ENCODE measurements at places on chromosomes 3 and 15.
A peak's percentile ranks its signal among the peaks of the same experiment; 100 is the strongest.

GRCh38 chr3:111069974-111070771, 1.4 kb upstream of the NECTIN3 start:
- DNase-seq: no peak

- DNase-seq: no peak
Observed at GRCh38 chr3:179949869-179950268, 86.9 kb downstream of the PEX5L start.

DNA sequence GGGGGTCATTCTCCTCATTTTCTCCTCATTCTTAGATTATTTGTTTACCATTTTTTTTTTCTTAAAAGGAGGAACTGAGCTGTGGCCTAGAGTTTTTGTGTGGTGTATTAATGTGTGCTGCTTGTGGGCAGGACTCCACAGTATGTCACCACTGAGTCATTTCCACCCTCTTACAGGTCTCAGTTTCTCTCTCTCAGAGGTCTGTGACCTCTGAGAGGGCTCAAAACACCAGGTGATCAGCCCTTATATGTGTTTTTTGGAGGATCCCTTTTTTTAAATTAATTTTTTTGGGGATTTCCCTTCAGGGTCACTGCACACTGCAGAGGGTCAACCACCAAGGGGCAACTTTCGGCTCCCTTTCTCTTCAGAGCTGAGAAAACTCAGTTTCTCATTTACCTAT, 166.4 kb downstream of the SUCNR1 start:
- DNase-seq: no peak

GRCh38 chr3:45426161-45426560, 37.8 kb downstream of the LARS2 start:
- DNase-seq: no peak

- DNase-seq: no peak
Observed at GRCh38 chr15:58931987-58932588, 1.4 kb downstream of the SLTM start.

- DNase-seq: no peak
Observed at GRCh38 chr15:24683736-24684135, 8.2 kb downstream of the NPAP1 start.

- DNase-seq: no peak
Observed at GRCh38 chr3:190197346-190197763, 76.7 kb upstream of the P3H2 start.

GRCh38 chr15:77901251-77901881, 176.1 kb downstream of the TBC1D2B start:
- DNase-seq: no peak

GRCh38 chr3:50586763-50587070, 17.4 kb downstream of the HEMK1 start:
- DNase-seq: no peak

- no peak for DNase-seq
Observed at GRCh38 chr3:28569357-28569756, 220.7 kb upstream of the AZI2 start.

DNA sequence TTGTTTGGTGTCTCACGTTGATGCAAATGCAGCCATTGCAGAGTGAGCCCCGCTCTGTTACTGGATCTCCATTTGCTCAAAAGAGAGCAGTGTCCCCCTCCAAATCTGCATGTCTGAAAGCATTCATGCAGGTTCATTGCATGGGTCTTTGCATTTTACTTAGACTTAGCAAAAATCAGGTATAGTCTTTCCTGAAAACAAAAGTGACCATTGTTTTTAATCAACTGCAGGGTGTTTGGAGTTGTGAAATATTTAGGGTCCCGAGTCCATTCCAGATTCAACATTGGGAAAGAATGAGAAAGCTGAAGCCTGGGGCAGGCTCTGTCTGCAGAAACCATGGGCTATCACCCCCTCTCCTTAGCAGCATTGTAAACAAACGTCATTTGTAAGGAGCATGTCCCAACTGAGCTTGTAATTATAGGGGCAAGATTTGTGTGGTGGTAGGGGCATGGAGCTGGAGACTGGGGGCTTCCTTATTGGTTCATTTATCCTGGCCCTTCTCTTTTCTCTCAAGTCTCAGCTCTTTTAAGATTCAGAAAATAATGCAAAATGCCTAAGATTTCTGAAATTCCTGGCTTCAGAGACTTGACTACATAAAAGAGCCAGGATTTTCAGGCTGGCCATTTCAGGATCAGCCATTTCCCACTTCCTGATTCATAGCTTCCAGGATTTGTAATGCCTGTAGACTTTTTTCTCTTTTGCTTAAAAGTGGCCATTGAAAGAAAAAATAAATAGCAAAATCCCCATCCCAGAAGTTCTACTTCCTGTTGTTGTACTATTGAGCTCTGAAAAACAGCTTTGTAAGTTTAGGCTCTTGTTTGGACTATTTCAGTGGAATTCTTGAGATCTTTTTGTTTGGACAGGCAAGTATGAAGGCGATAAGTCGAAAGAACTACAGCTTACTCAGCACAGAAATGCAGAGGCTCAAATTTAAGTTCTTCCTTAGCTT, 23.0 kb downstream of the IGF1R start:
- no peak for DNase-seq

DNA sequence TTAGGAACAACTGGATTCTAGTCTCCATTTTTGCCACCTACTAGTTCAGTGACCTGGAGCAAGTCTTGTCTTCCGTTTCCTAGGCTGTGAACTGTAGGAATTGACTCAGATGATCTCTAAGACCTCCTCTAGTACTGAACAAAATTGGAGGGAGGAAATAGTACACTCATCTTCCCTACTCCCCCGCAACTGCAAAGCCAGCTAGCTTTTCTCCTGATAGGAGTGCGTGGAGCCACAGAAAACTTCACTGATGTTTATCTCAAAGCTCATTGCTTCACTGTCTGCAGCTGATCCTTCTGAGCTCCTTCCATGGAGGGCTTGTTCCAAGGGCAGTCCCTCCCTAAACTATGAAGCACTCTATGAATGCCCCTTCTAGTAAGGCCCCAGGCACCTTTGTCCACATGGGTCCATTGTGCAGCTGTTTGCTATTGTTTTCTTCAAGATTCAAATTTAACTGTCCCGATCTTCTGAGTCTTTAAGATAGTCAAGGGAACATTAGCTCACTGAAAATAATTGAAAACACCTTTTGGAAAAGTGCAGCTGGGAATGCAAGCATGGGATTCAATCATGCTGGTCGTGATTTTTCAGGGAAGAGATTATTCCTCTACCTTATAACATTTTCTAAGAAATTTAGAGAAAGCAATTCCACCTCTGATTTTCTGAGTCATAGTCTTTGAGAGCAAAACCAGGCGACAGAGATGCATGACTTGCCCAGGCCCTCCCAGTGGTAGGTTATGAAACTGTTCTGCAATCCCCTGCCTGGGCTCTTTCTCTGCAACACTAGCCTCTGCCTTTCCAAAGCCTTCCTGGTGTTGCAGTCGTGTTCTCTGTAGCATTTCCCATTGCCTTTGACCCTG, 24.3 kb downstream of the FILIP1L start:
- DNase-seq: no peak

- no peak for DNase-seq
Observed at GRCh38 chr3:105867712-105868430, 941 bp downstream of the CBLB start.

GRCh38 chr3:53794597-53794996, 51.6 kb downstream of the CHDH start:
- no peak for DNase-seq

DNA sequence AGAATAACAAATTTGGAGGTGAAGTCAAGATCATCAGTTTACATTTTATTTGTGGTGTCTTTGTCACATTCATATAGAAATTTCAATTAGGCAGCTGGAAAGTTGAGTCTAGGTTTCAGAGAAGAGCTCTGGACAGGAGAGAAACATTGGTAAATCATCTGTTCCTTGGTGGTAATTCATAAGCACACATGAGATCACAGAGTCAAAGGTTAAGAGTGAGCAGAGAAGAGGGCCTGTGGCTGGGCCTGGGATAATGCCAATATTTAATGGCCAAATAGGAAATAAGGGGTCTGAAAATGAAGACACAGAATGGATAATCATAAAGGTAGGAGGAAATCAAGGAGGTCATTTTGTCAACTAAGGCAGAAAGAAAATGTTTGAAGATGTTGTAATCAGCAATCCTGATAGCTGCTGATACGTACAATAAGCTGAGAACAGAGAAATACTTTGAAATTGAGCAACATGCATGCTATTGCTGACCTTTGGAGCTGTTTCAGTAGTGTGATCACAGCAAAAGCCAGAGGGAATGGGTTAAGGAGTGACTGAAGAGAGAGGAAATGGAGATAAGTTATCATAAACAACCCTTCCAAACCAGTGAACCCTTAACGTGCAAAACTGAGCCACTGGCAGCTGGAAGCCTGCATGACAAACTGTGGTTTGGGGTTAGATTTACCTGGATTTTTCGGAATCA, 692.8 kb downstream of the AGBL1 start:
- no peak for DNase-seq

GRCh38 chr3:61574854-61575253, 13.5 kb downstream of the PTPRG start:
- no peak for DNase-seq

DNA sequence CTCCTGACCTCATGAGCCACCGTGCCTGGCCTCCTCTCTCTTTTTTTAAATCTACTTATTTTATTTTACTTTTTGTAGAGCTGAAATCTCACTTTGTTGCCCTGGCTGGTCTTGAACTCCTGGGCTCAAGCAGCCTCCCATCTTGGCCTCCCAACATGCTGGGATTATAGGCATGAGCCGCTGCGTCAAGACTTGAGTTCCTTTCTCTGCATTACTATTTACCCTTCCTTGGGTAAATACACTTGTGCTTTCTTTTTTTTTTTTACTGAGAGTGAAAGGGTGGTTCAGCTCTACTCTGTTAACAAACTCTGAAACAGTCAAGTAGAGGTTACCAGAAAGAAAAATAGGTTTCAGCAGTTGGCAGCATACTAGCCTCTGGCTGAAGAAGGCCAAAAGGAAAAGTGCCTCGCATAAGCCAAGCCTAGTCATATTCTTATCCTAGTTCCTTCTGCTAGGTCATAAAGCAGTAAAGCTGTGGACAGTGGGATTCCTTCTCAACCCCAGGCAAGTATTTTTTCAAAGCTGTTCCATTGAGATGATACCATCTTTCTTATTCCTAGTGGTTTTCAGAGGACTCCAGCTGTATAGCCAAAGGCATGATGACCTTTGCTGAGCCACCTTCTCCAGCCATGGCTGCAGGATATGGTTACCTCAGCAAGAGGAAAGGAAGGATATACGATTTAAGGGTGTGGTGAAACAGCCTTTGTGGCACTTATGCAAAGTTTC, 135.1 kb downstream of the RBPMS2 start:
- DNase-seq: no peak

DNA sequence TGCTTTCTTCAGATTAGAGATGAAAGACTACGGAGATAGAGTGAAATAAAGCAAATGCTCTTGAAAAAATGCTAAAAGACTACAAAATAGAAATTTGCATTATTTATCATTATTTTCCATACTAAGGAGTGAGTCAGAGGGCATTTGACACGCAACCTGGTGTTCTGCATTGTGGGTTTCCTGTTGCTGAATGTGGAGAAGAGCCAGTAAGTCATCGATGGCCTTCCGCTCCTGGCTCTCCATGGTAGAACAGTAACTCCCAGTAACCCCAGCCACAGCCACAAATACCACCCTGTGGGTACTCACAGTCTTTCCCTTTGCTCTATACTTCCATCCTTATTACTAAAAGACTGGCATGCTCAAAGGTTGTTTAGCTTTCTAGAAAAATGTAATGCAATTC, 61.5 kb downstream of the CGGBP1 start:
- peak; percentile 33 for DNase-seq

DNA sequence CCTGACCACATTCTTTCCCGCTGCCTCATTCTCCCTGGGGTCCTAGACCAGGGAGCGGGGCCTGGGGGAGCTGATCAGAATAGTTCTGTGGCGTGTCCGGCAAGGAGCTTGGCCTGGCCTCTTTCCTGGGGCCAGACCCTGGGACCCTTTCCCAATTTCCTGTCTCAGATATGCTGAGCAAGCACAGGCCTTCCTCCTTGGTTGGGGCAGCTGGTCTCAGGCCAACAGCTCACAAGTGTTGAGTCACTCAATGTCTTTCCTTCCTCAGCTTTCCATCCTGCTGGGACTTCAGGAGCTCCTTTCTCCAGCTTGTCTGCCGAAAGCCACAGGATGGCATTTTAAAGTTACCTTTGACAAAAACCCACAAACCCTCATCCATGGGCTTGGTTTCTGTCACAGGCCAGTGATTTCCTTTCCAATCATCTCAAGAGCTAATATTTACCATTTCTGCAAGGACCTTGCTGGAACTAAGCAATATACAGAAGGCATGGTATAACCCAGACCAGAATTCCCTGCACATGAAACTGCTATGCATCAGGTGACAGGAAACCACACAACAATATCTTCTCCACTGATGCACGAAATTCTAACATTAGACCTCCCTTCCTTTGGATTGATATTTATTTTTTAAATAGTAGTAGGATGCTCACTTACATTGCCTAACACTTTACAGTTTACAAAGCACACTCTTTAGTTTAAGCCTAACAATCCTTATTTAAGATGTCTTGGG, 19.5 kb upstream of the TIMP4 start:
- no peak for DNase-seq

DNA sequence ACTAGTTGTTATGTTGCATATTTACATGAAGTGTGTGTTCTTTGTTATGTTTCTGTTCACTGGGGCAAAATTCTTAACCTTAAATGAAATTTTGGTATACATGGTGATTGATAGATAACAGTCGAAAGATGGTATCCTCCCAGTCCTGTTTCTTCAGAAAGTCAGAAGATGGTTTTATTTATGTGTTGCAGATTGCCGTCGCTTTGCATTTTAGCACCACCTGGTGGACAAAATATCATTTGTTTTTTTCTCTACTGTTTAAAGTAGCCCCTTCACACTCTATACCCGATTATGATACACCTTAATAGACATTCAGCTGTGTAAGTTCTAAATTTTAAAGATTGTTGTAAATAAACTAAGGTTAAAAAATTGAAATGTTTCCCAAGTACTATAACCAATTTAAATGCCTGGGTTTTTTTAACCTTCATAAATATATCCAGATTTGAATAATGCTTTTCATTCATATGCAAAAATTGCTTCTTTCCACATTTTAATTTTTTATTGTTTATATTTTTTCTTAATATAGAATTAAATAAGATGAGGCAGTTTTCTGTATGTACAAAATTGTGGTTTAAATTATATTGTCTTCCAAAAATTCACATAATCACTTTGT, 152.2 kb downstream of the ALCAM start:
- DNase-seq: no peak

GRCh38 chr15:54540721-54541120, 562.5 kb downstream of the UNC13C start:
- no peak for DNase-seq

DNA sequence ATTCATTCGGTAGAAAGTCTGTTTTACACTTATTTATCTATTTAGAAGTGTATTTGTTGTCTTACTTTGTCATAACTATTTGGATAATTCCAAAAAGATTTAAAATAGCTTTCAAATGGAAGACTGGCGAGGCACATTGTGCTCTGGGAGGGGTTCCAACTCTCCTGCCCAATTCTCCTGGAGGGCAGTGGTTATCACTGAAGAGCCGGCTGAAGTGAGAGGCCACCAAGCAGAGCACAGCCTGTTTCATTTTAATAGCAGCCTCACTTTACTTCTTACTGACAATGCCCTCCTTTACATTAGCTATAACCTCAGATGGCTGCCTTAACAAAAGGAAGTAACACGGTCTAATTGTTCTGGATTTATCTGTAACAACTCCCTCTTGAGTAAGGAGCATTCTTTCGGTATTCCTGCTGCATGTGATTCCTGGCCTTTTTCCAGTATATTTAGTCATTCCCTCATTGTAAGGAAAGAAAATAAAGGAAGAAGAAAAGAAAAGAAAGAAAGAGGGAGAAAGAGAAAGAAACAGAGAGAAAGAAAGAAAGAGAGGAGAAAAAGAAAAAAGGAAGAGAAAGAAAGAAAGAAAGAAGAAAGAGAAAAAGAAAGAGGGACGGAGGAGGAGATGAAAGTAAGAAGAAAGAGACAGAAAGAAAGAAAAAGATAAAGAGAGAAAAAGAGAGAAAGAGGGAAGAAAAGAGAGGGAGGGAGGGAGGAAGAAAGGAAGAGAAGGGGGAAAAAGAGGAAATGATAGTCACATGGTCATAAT, 339.8 kb upstream of the WNT5A start:
- no peak for DNase-seq

Measured in stimulated activated CD4-positive, alpha-beta T cell treated with anti-CD3 and anti-CD28 coated beads, Interleukin-12 subunit alpha, Interleukin-12 subunit beta, amount 100 ng/mL, for 48 hours (primary cell).